ENCODE measurements at places on chromosomes 5 and 9. TPM values are rescaled to one million over a fixed set of nuclear protein-coding genes. Genes with fewer than 3 reads are reported as not detected.

The HTR4 gene
- 17.4 TPM for total RNA-seq

The FAM193B gene
- total RNA-seq = 58.1 TPM

The GABRP gene
- total RNA-seq = not detected

The DOLK gene
- 6.4 TPM for total RNA-seq

GRCh38 chr9:92405818-92406217, 1.4 kb upstream of the OGN start:
- DNase-seq = no peak

GRCh38 chr9:70574151-70574837, 159.8 kb upstream of the KLF9 start:
- DNase-seq = no peak

DNA sequence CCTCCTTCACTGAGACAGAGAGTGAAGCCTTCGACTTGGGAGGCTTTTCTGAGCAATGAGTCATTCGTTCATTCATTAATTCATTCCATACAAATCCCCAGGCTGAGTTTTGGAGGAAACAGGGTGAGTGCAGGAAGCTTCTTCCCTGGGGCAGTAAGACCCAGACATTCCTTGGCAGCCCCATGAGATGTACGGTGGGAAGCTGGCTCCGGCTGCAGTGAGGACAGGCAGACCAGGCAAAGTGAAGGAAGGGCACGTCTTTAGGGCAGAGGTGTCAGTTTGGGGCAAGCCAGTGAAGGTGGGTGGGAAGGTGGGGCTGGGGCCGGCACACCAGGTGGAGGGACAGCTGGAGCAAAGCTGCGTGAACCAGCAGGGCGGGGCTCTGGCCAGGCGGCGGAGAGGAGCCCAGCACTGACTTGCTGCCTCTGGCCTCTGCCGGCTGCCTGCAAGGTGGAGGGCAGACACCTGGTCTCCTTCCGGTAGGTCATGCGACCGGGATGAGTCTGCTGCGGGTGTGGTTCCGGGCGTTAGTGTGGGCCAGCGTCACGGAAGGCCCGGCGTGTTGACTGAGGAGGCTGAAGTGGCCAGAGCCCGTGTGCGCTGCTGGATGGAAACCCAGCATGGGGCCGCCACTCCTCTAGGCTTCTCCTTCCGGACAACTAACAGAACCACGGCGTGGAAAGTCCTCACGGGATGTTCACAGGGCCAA, 16.6 kb downstream of the OLFM1 start:
- DNase-seq = no peak

- no peak for DNase-seq
These were observed 30.1 kb upstream of the SLC12A2 start for GRCh38 chr5:128053291-128053954.

DNA sequence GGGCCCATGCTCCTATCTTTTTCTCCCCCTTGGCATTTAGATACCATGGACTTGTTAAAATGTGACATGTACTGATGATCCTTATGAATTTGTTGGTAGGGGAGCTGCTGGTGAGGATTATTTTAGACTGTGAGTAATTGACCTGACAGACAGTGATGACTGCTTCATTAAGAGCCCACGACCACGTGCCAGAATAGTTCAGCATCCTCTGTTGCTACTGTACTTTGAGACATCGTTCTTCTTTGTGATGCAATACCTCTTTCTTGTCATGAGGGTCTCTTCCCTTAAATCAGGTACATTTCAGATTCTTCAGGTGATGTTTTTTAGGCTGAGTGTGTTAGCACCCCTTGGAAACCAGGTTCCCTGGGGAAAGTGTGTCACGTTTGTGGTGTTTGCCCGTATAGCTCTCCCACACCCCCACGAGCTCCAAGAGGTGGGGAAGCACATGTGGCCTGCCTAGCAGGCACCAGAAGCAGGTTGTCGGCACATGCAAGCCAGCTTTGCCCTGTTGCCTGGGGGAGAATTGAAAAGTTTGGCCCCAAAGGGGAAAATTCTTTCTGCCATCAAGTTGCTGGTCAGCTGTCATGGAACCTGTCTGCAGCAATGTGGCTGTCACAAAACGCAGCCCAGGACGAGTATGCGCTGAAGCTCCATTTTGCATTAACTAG, 25.1 kb downstream of the QRFP start:
- DNase-seq = no peak

DNA sequence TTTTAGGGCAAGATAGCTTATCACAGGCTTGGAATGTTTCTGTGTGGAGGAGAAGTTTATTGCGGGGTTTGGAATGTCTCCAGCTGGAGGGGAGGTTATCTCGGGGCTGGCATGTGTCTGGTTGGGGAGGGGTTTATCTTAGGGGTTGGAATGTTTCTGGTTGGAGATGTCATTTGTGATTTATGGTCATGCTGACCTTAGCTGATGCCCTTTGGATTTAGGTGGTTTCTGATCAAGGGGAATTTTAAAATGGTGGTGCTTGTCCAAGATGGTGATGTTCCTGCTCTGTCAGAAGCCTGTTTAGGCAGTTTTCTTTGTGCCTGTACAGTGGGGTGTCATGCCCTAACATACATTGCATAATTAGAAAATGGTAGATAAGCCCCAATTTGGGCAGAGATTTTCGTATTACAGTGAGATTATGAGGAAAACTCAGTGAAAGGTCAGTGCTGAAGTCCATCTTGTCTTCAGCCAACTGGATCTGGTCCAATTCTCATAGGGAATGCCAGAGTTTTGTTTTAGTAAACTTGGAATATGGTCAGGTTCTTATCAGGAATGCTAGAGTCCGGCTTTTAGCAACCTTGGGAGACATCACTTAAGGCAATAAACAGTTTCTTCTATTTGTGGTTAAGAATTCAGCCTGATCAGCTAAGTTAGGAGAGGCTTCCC, 14.3 kb downstream of the CDK20 start:
- DNase-seq = no peak

DNA sequence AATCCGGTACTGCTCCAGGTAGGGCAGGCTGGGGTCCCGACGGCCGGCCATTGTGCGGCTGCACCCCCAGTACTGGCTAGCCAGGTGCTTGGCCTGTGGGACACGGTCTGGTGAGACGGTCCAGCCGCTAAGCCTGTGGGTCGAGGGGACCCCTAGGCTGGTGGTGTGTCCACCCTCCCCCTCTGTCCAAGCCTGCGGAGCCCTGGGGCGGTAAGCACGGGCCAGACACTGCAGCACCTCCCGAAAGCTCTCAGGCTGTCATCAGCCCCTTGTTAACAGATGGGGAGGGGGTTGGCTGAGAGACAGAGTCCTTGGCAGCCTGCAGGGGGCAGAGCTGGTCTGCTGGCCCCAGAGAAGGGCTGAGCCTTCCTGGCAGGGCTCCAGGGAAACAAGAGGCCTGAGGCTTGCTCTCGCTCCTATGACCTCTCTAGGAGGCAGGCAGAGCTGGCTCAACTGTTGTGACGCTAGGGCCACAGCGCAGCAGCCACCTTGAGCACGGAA, 11.8 kb upstream of the MRNIP start:
- DNase-seq = peak; percentile 62

- no peak for DNase-seq
These were observed 102.7 kb downstream of the DPYSL3 start for GRCh38 chr5:147407094-147407681.

DNA sequence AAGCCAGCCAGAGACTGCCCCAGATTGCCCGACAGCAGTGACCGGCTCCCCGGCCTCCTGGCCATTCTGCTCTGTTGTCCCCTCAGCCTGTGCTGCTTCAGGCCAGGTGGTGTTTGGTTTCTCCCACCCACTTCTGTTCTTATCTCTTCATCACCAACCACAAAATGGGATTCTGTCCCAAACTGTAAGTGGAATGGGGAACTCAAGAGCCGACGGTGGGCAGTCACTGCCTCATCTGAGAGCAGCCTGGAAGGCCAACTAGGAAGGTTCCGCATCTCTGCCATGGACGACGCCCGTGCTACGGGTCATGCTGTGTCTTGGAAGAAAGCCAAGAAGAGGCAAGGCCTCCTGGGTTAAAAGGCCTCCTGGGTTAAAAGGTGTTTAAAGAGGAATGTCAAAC, 219.0 kb upstream of the PIK3R1 start:
- no peak for DNase-seq

DNA sequence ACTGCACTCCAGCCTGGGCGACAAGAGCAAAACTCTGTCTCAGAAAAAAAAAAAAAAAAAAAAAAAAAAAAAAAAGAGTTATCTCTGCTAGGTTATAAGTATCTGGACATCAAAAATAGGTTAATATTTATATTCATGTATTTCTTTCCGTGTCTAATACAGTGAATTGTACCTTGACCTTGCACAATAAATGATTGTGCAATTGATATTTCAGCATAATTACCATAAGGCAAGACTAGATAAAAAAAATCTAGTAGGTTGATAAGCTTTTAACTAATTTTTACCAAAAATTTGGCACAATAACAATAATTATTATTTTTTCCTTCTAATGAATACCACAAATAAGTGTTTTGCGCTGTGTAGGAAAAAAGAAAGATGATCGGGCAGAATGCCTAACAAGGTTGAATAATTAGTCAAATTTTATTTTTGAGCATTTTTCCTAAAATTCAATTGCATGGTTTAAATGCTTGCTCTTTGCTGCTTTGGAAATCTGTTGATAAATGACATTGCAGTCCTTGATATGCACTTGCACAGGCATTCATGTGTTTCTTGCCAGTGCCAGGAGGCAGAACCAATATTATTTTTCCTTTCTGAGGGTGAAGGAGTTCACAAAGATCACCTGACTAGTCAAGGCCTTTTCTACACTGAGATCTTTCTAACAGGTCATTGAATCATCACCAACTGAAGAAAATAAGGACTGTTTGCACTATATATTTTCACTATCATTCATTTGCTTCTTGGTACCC, 127.5 kb downstream of the ARRDC3 start:
- no peak for DNase-seq

GRCh38 chr9:95438561-95439357, 78.0 kb downstream of the PTCH1 start:
- DNase-seq = no peak

DNA sequence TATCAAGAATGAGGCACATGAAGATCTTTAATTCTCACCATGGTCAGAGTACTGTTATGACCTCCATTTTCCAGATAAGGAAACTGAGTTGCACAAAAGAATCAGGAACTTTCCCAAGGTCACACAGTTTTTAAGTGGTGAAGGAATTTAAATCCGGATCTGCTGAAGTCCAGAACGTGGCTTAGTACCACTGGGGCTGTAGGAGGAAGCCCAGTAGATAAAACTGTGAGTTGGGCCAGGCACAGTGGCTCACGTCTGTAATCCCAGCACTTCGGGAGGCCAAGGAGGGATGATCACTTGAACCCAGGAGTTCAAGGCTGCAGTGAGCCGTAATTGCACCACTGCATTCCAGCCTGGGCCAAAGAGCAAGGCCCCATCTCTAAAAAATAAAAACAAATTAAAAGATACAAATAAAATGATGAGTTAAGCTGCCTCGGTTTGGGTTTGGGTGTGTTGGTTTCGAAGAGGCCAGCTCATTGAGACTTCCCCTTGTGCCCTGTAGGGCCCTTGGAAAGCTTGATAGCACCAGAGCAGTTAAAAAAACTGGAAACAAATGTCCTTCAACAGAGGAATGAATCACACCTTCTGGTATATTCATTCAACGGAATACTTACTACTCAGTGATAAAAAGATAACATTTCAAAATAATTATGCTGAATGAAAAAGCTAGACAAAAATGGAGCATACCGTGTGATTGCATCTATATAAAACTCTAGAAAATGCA, 20.1 kb downstream of the ATOX1 start:
- DNase-seq = no peak

GRCh38 chr5:52708463-52708862, 79.3 kb upstream of the ITGA1 start:
- no peak for DNase-seq

DNA sequence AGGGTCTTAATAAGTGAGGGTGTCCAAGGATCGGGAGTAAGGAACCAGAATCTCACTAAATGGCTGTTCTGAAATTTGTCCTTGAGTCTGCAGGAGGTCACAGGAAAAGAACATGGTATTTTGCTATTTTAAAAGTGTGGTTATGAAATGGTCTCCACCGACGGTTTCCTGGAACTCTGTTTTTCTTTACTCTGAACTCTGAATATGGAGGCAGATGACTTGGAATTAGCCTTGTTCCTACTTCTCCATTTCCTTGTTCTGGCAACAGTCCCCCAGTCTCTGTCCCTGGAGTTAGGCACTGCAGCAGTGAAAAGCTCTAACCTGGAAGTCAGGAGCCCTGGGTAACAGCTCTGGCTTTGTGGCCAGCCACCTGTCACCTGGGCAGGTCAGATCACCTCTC, 46.6 kb upstream of the C5orf58 start:
- no peak for DNase-seq

DNA sequence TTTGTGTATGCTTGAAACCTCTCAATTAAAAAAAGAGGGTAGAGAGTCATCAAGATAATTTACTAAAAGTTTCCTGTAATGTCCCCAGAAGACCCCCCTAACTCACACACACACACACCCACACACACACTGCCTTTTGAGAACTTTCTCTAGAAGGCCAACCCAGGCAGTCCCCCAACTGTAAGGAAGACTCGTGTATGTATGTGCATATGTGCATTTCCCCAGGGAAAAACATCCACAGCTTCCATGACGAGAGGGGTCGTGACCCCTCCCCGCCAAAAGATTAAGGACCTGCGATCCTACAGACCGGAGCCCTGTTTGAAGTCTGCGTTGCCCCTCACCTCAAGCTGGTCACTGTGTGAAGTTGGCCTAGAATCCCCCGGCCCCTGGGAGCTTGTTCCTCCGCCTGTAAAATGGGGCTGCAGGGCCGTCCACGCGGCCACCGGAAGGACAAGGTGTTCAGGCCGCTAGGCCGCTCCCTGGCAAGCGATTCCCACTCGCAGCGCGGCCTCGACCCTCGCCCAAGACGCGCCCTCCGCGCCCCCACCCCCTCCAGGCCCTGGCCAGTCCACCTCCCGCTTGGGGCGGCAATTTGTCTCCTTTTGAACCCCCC, 435 bp upstream of the CDX1 start:
- DNase-seq = no peak

DNA sequence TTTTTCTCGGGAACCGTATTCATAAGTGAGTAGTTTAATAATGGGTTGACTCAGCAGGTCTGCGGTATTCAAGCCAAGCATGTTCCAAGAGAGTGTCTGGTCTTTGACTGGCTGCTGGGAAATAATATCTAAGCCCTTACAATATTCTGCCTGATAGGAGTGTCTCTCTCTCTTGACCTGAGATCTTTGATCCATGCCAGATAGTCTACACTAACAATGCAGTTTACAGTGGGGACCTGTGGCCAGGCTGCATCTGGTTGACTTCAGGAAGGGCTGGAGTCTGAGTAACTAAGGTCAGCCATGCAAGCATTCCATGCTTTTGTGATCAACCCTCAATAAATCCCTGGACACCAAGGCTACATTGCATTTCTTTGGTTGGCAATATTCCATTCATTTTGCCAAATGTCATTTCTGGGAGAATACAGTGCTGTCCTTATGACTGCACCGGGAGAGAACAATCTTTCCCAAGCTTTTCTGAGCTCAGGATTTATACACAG, 195.5 kb downstream of the SEMA5A start:
- DNase-seq = no peak
